ENCODE measurements at places on chromosomes 16 and 17.

- no peak for DNase-seq
Observed at GRCh38 chr16:49502136-49502881, 128.7 kb downstream of the C16orf78 start.

DNA sequence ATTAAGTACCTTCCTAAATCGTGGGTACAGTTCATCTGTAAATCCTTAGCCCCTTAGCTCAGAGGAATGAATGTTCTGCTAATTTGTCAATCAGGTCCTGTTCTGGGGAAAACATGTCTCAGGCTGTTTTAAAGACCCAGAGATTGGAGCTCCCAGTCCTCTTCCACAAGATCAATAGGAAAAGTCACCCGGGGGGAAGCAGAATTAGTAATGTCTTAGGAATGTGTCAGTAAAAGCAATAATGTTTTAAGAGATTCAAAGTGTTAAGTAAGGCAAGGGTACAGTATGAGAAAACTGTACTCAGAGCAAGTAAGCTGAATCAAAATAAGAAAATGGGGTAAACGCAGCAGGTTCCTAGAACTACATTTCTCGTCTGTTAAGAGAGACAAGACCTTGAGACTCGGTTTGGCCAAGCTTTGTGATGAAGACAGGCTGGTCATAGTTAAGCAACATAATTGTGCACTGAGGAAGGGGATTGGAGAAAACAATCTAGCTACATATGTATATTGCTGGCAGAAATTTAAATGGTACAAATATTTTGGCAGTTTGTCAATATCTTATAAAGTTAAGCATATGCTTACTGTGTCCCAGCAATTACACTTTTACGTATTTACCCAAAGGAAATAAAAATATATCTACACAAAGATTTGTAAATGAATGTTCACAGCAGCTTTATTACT lies 192.9 kb upstream of the C17orf78 start:
- DNase-seq, result no peak

- DNase-seq, result no peak
Observed at GRCh38 chr16:30434852-30435251, 5.0 kb upstream of the DCTPP1 start.

DNA sequence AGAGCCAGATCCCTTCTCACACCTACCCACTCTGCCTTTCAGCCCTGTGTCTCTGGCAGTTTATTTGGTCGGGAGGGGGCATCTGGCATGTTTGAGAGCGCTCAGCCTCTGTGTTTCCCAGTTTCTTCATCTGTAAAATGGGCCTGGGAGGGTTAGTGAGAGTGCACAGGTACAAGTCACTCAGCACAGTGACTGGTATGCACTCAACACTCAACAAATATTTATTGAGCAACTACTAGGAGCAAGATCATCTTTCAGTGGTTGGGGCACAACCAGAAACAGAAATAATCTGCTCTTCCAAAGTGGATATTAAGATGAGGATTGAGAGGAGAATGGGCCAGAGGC lies 13.7 kb upstream of the SRCIN1 start:
- DNase-seq, result no peak

- DNase-seq, result no peak
Observed at GRCh38 chr17:57292091-57292490, 35.8 kb downstream of the MSI2 start.

GRCh38 chr16:88807626-88808453 lies 3.9 kb downstream of the APRT start:
- DNase-seq, result no peak

- DNase-seq, result no peak
Observed at GRCh38 chr17:64269687-64270649, 6.9 kb upstream of the TEX2 start.

DNA sequence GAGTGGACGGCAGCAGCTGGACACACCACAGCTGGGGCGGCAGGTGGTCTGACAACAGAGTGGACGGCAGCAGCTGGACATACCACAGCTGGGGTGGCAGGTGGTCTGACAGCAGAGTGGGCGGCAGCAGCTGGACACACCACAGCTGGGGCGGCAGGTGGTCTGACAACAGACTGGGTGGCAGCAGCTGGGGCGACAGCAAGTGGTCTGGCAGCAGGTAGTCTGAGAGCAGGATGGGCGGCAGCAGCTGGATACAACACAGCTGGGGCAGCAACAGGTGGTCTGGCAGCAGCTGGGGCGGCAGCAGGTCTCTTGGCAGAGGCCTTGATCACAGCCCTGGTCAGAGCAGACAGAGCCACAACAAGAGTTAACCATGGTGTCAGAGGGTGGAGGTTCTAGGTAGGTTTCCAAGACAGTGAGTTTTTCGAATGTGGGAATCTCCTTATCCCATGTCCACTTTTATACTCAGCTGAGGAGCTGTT lies at the start of gene KRTAP4-1:
Gene KRTAP4-1, minus strand, starts transcription at position 432 of the 482 bp plus-strand sequence. Its CDS starts 57 bp downstream, at position 375.
- DNase-seq, result no peak

GRCh38 chr16:84730406-84731106 lies 30.8 kb downstream of the USP10 start:
- peak; percentile 73 for DNase-seq

Measured in foreskin melanocyte (primary cell).